Activated CD4-positive, alpha-beta memory T cell treated with anti-CD3 and anti-CD28 coated beads for 36 hours (primary cell): ENCODE measurements at places on chromosomes 6 and 20. TPM values are rescaled to one million over a fixed set of nuclear protein-coding genes. Genes with fewer than 3 reads are reported as not detected.

DNAH8 gene
- 0.02 TPM for total RNA-seq

SEL1L2 gene
- total RNA-seq, result not detected

EPPIN gene
- not detected for total RNA-seq

ABRACL gene
- total RNA-seq, result 179 TPM

CSTF1 gene
- total RNA-seq, result 53.9 TPM

ECT2L gene
- total RNA-seq, result not detected

GNMT gene
- not detected for total RNA-seq

SLC22A3 gene
- total RNA-seq, result not detected

PET117 gene
- total RNA-seq, result 15.2 TPM

KCNK5 gene
- total RNA-seq, result 16.2 TPM

SULF2 gene
- total RNA-seq, result 0.34 TPM

SLC24A3 gene
- total RNA-seq, result not detected

MTFR2 gene
- 25.2 TPM for total RNA-seq

GUCA1A gene
- total RNA-seq, result not detected

TOMM34 gene
- total RNA-seq, result 56.3 TPM

IYD gene
- not detected for total RNA-seq

SCRT2 gene
- total RNA-seq, result not detected

SLC17A3 gene
- 0.43 TPM for total RNA-seq

SLC35D3 gene
- not detected for total RNA-seq

CTCFL gene
- not detected for total RNA-seq

RRAGD gene
- 15.8 TPM for total RNA-seq

ACOT13 gene
- total RNA-seq, result 33.7 TPM

TBX18 gene
- not detected for total RNA-seq

NOX3 gene
- total RNA-seq, result not detected

SLC35B3 gene
- 7.6 TPM for total RNA-seq

MYLK2 gene
- 0.43 TPM for total RNA-seq

PRR18 gene
- not detected for total RNA-seq

MOG gene
- total RNA-seq, result not detected

CTAGE9 gene
- not detected for total RNA-seq

GPR6 gene
- total RNA-seq, result not detected
